ENCODE measurements at places on chromosomes 7 and 10. TPM values are rescaled to one million over a fixed set of nuclear protein-coding genes. Genes with fewer than 3 reads are reported as not detected.

- no peak for DNase-seq
Observed at GRCh38 chr7:27172315-27172774, 1.8 kb downstream of the HOXA10 start.

DNA sequence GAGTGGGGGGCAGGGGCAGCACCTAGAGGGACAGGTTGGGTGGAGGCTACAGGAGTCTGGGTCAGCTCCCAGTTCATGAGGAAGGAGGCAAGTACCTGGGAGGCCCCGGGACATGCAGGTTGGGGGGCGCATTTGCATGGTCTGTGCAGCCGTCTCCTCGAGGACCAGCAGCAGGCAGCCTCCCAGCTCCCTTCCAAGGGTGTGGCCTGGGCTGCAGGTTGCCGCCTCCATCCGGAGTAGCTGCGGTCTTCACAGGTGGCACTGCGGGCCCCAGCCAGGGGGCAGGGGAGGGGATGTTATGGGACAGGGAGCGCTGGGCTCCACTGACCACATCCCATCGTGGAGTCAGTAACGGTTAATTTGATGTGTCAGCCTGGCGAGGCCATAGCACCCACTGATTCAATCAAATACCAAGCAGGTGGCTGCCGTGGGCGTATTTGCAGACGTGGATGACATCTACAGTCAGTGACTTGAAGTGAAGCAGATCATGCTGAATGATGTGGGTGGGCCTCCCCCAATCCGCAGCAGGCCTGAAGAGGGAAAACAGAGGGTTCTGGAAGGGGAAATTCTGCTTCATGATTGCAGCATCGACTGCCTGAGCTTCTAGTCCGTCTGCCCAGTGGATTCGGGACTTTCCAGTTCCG is 81.6 kb downstream of the PRKAG2 start:
- no peak for DNase-seq

DNA sequence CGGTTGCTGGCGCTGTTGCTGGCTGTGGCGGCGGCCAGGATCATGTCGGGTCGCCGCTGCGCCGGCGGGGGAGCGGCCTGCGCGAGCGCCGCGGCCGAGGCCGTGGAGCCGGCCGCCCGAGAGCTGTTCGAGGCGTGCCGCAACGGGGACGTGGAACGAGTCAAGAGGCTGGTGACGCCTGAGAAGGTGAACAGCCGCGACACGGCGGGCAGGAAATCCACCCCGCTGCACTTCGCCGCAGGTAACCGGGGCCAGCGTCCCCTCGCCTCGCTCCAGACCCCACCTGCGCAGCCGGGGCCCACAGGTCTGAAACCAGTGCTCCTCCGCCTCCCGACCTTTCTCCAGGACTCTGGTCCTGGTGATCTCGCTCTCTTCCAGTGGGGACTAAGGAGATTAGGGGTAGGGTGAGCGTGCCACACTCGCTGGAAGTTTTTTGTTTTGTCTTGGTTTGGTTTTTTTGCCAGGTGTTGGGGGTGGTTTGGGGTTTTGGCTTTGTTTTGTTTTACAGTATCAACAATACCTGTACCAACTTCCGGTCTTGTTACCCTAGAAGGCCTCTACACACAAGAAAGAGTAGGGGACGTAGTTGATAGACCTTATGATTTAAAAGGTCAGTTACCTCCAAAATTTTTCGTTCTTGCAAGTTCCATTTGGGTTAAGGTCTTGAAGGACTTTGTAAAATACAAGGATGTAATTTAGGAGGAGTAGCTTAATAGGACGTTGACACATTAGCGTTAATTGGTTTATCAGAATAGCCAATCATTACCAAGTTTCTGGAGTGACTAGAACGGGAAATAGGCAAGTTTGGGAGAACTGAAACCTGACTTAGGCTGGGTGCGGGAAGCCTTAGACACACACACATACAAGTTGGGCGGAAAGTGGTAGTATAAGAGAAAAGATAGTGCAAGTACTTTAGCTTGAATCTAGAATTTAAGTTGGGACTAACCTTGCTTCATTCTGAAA is 704 bp downstream of the TNKS2 start:
- DNase-seq = peak; percentile 77

- DNase-seq = peak; percentile 89
Observed at GRCh38 chr10:130136226-130137089, at the start of gene GLRX3. Gene GLRX3 (plus strand): TSS chr10:130136391. CDS start chr10:130136421, 30 bp downstream.

DNA sequence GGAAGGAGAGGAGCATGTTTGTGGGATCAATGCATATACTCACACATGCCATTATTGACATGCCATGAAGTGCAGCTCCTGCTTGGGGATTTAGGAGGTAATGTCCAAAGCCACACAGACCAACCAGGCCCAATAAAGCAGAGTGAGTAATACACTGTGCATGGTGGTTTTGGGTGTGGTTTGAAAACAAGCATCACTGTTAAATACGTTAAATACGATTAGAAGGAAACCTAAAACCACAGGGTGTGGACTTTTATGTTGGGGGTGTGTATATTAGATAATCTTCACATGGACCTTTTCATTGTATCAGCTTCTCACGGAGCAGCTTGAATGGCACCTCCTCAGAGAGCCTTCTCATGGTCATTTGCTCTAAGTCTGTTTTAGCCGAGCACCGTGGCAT is 10.4 kb upstream of the EIF3A start:
- DNase-seq = no peak

- DNase-seq = no peak
Observed at GRCh38 chr7:32256376-32256775, 186.2 kb upstream of the PDE1C start.

- no peak for DNase-seq
Observed at GRCh38 chr10:92727550-92727949, 37.8 kb downstream of the HHEX start.

DNA sequence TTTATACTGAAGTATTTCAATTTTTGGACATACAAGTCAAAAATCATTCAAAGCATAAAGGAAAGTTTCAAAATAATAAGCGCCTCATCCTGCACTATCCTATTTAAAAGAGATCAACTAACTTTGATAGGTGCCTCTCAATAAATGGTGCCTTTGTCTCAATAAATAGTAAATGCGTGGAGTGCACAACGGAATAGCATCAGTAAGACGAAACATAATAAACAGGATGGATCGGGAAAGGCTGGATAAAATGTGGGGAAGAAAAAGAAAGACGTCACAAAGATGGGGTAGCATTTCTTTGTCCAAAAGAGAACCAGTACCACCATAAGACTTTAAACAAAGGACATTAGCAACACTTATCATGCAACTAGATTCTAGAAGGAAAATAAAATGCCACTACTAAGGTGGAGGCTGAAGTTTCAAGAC is 571 bp upstream of the PRKAR2B start:
- no peak for DNase-seq

- DNase-seq = no peak
Observed at GRCh38 chr10:13239923-13240322, 5.7 kb upstream of the UCMA start.

DNA sequence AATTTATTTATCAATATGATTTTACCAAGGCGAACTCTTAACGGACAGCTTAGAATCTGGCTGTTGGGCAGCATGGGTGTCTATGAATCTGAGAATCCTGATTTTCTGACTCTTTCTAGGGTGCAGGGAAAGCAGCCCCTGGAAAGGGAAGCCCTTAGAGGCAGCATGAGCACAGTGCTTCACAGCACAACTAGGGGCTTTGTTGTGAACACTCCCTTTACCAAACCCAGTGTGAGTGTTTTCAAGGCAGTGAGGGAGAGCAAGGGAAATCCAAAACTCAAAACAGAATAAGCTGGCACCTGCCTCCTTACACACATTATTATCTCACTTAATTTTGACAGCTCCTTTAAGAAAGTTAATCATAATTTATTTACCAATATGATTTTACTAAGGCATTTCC is 116.3 kb upstream of the CSTF2T start:
- no peak for DNase-seq

DNA sequence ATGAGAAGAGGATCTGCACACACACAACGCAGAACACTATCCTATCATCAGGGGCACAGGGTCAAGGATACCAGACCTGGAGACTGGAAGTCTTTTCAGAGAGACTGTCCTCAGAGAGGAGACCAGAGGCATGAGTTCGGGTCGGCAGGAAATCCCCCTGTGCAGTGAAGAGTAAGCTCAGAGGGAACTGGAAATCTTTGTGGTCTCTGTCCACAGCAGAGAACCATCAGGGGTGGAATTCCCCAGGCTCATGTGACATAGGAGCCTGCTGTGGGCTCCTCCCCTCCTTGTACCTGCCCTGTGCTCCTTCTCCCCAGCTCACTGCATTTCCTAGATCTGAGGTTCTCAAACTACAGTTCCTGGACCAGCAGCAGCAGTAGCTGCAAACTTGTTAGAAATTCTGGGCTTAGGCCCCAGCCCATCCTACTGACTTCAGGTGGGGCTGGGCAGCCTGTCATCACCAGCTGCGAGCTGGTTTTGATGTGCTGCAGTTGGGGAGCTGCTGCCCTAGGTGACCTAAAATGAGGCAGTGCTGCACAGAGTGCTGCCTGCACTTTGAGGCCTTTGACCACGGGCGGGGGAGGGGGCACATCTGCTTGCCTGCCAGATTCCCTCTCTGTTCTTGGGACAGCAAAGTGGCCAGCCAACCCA is 2.4 kb downstream of the ZMIZ2 start:
- DNase-seq = peak; percentile 81

- peak; percentile 57 for DNase-seq
Observed at GRCh38 chr7:2698581-2699288, 10.7 kb downstream of the AMZ1 start.

DNA sequence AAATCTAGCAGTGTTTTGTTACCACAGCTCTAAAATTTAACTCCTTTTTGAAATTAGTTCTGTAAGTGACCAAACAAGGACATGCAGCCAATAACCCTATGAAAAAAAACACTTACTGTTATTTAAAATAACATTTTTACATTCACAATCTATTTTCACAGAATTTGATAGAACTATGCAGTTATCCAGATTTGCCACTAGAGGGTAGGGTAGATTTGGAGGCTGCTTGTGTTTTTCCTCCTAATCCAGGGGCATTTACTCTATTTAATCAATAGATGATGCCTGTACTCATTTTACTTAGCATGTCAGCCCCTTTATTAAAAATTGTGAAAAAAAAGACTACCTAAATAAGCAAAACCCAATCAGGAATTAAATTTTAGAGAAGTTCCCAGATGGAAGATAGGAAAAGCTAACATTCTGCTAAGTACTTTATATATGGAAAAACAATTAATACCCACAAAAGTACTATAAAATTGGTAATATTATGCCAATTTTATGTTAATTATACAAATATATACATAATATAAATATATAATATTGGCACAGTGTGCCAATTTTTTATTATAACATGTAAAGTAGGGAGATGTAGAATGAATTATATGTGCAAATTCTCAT is 18.1 kb upstream of the LIPK start:
- DNase-seq = no peak

- no peak for DNase-seq
Observed at GRCh38 chr10:69467928-69468750, 16.9 kb downstream of the TSPAN15 start.

- DNase-seq = no peak
Observed at GRCh38 chr7:135420786-135421185, 89.1 kb downstream of the CNOT4 start.

- DNase-seq = no peak
Observed at GRCh38 chr7:73448609-73449008, 15.0 kb downstream of the FZD9 start.

DNA sequence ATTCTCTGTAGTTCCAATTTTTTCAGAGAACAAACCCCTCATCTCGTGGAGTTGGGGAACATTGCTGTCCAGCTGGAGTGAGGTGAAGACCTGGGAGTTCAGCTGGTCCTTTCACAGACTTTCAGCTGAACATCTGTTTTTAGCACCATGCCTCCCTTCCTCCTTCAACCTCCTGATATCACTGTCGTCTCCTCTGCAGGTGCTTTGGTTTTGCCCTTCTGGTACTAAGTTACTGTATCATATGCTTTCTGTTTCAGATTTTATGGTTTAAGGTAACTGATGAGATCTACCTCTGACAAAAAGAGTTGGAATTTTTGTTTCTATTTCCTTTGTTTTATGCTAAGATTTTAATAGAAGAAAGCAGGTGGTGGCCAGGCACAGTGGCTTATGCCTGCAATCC is 102.9 kb downstream of the ZNF438 start:
- no peak for DNase-seq

DNA sequence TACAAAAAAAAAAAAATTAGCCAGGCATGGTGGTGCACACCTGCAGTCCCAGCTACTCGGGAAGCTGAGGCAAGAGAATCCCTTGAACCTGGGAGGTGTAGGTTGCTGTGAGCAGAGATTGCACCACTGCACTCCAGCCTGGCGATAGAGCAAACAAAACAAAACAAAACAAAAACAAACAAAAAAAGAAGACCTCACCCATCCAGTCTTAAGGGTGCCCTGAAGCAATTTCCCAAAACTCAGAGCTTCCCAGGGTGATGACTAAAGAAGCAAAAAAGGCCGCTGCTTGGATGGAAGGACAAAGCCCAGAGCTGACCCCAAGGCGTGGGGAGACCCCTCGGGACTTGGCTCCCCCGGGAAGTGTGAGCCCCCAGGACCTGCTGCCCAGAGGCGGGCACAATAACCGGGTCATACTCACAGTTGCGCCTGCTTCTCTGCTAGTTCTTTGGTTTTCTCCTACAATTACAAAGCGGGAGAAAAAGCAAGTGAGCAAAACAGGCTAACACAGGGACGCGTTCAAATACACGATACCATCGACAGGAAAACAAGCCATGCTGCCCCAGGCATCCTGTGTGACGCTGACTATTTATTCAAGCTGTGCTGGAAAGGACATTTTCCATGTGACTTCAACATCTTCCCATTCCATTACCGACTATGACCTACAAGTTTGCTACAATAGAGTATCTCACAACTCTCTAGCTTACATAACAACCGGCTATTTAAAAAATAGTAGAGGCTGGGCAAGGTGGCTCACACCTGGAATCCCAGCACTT is 29.9 kb downstream of the PAPOLB start:
- no peak for DNase-seq

- DNase-seq = no peak
Observed at GRCh38 chr7:152756116-152756515, 3.4 kb upstream of the ACTR3B start.

DNA sequence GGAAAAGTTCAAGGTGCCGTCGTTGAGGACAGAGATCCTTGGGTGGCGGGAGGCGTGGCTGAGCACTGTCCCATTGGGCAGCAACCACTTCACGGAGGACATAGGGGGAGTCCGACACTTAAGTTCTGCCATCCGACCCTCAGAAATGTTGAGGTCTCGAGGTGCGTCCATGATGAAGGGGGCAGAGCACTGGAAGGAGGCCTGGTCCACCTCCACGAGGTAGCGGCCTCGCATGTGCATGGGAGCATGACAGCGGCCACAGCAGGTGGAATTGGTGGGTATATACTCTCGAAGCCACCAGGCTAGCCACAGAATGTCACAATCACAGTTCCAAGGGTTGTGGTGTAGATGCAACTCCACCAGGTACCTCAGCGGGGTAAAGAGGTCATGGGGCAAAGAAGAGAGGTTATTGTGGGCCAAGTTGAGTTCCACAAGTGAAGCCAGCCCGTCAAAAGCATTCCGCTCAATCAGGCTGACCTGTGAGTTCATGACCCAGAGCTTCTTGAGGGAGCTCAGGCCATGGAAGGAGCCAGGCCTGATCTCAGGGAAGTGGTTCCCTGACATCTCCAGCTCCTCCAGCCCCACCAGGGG is 1.7 kb downstream of the LRRC4 start:
- no peak for DNase-seq

The MYL10 gene
- polyA plus RNA-seq = not detected

The DRGX gene
- not detected for polyA plus RNA-seq

The CCZ1 gene
- polyA plus RNA-seq = 55.6 TPM

The OR2A5 gene
- not detected for polyA plus RNA-seq

The CPA2 gene
- polyA plus RNA-seq = not detected

The ANKRD7 gene
- not detected for polyA plus RNA-seq

The TAS2R41 gene
- polyA plus RNA-seq = not detected

The TWIST1 gene
- not detected for polyA plus RNA-seq

The PKD2L1 gene
- polyA plus RNA-seq = not detected

The AOAH gene
- polyA plus RNA-seq = 4.4 TPM

The PNLIPRP3 gene
- polyA plus RNA-seq = not detected

The XRCC2 gene
- polyA plus RNA-seq = 0.43 TPM

The SHTN1 gene
- not detected for polyA plus RNA-seq

The CLDN3 gene
- not detected for polyA plus RNA-seq

The TRIM50 gene
- 0.13 TPM for polyA plus RNA-seq

Measured in naive B cell (primary cell).